Breast epithelium (tissue), 4 donors: ENCODE measurements at places on chromosomes 6 and 20.

DNA sequence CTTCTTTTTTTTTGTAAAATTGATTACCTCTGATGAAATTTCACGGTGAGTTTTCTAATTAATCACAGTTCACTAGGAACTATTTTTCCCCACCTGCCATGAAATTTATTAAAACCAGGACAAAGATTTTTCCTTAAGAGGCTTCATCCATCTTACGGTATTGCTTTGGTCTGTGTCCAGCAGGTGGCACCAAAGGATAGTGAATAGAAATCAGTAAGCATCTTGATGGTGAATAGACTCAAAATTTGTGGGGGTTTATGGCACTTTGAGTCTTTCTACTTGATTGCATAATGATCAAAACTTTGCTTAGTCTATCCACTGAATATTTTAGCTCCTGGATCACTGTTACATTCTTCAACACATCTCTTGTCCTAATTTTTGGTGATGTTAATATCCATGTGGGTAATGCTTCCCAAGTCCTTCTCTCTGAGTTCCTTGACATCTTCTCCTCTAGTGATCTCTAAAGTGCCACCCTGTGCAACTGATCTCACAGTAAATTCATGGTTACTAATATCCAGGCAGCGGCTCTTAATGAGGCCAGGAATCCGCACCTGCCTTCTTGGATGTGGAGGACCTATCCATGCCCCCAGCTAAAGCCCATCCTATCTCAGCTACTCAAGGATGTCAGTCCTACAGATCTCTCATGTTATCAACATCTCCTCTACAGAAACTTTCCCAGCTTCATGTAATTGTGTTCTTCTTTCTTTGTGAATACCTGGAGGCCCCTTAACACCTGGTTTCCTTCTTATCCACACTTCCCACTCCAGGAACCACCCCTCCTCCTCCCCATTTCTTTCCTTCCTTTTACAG lies 54.5 kb downstream of the STMND1 start:
- DNase-seq = no peak

GRCh38 chr6:161951126-161951525 lies 677.3 kb upstream of the AGPAT4 start:
- no peak for DNase-seq

DNA sequence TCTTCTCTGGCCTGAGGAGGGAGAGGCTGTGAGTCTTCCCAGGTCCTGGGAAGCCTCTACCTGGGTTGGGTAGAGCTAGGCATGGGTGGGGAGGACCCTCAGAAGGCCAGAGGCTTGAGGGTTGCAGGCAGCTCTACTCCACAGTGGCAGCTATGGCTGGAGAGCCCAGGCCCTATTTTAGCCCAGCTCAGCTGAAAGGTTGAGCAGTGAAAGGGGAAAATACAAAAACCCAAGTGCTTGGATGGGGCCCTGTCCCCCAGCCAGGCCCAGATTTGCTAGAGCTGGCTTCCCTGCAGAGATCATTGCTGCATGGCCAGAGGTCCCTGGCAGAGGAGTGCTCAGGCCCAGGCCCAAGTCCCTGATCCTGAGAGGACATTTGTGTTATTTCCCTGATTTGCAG lies 45.7 kb downstream of the SUN5 start:
- no peak for DNase-seq

GRCh38 chr20:50449738-50450492 lies 60.3 kb upstream of the PTPN1 start:
- no peak for DNase-seq

GRCh38 chr6:119348748-119349360 lies 707 bp downstream of the MAN1A1 start:
- DNase-seq = no peak

GRCh38 chr20:35700625-35701148 lies 1.5 kb downstream of the ROMO1 start:
- no peak for DNase-seq

DNA sequence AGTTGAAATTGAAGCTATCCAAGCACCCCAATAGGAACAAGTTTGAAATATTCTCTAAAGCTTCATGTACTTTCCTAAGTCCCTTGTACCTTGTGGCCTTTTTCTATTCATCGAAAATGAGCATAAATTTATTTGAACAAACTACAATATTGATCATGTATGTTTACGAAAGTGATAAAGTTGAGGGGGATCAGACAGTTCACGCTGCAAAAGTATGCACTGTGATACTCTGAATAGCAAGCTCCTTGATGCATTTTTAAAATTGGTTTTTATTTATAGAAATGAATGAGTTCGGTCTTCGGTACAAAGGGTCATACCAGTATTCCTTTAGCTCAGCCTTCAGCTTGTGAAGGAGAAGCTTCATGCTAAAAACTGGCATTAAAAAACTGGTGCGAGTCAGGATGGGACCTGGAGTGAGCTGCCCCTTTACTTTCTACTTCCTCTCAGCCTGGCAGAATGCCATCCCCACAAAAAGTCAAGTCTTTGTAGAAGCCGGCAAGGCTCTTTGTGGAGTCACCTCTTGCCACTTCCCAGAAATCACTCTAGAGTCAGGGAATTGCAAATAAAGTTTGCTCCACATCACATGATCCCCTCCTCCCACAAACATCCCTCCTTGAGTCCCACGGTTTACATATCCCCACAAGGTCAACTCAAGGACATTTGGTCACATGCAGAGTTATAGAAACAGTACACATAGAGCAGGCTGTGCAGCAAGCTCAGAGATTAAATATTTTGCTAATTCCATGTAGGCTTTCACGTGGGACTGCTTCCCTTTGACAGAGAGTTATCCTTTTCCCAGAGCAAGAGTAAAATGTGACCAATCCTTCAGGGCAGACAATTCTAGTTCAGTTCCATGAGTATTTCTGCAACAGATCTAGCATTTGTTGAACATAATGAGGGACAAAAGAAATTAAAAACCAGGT lies 34.6 kb upstream of the ADGRF1 start:
- DNase-seq = no peak

DNA sequence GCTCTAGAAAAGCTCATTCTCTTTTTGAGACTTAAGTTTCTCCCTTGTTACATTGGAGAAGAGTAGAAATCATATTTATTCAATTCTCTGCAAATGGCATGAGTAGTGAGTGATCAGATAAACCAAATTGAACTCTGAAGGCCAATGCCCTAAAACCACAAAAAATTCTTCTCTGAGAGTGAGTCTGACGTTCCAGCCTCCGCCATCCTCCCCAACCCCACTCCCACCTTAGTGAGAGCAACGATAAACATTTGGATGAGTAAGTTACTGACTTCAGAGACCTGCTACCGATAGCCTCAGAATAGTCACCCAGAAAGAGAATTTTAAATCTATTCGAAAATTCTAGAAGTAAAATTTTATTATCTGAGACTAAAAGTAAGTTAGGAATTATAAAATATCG lies 94.6 kb downstream of the TFAP2A start:
- no peak for DNase-seq

- DNase-seq = no peak
Measured at GRCh38 chr6:87766211-87766610, 64.2 kb upstream of the AKIRIN2 start.
